Osteoblast (primary cell): ENCODE measurements at places on chromosomes 3 and 15. TPM values are rescaled to one million over a fixed set of nuclear protein-coding genes. Genes with fewer than 3 reads are reported as not detected.

SLC27A2 gene
- total RNA-seq = not detected in 2 replicates

SHC4 gene
- total RNA-seq = 0.72 and 1.5 TPM in 2 replicates

SPTBN5 gene
- under 0.01 and 0.36 TPM in 2 replicates for total RNA-seq

KLHL6 gene
- total RNA-seq = under 0.01 TPM in 1 of 2 replicates, not detected in the other

XIRP1 gene
- total RNA-seq = under 0.01 TPM in 2 replicates

DNA sequence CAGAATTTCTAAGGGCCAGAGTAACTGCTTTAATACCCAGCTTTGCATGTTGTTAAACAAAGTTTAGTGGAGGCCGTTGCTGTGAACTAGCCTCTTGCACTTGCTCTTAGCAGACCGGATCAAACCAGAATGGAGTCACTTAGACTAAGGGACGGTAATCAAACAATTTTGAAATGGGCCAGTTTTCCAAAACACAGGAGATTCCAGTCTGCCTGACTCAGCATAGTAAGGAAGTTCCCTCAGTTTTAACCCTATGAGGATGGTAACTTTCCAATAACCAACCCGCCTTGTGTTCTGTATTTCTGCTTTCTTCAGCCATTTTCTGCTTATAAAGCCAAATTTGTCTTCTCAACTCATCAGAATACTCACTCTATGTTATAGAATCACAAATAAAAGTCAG is 77.2 kb upstream of the WDR72 start:
- H3K4me3 ChIP-seq = no peak overlapping the region
- no peak for DNase-seq
- H3K4me1 ChIP-seq = no peaks in the 10 kb centered on the region
- H3K27me3 ChIP-seq = no peaks in the 10 kb centered on the region
- no peaks in the 10 kb centered on the region for H3K36me3 ChIP-seq

GRCh38 chr3:171064461-171064860 is 37.9 kb upstream of the SLC2A2 start:
- no peak for DNase-seq
- no peak overlapping the region for H3K4me3 ChIP-seq
- no peak overlapping the region for H3K27ac ChIP-seq
- H3K36me3 ChIP-seq = no peaks in the 10 kb centered on the region
- H3K27me3 ChIP-seq = peaks cover 12% of the 10 kb centered on the region
- H3K4me1 ChIP-seq = no peaks in the 10 kb centered on the region

DNA sequence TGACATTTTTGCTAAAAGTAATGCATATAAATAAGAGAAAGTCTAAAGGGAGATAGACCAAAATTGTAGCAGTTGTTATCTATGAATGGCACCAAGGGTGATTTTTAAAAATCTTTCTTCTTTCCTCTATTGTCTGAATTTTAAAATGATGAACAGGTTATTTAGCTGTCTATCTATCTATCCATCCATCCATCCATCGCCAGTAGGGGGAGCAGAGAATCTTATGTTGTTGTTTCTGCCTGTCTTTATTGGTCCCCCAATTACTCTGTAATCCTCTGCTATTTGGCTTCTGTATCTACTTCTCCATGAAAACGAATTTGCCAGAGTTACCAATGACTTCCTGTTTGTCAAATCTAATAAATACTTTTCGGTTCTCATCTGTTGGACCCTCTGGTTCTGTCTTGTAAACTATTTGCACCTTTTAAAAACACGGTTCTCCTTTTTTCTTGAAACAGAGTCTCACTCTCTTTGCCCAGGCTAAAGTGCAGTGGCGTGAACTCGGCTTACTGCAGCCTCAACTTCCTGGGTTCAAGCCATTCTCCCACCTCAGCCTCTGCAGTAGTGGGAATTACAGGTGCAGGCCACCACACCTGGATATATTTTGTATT is 86.0 kb downstream of the ECT2 start:
- DNase-seq = peak; percentile 60
- no peaks in the 10 kb centered on the region for H3K4me1 ChIP-seq
- no peak overlapping the region for H3K4me3 ChIP-seq
- H3K36me3 ChIP-seq = no peaks in the 10 kb centered on the region
- peaks cover 24% of the 10 kb centered on the region for H3K27me3 ChIP-seq

DNA sequence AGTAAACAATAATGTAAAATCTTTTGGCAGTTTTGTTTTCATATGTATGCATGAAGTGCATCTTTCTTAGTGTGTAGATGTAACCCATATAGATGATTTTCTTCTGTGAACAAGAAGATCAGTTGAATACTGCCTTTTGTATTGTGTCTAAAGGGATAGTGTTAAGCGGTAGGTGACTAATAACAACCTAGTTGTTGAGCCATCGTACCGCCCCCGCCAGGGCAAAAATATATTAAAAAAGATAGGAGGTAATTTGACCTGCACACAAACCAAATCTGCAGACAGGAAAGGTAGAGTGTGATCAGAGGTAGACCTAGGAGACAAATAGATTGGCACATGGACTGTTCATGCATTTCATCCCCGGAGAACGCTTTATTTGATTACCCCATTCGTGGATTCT is 3.3 kb upstream of the GMNC start:
- H3K27ac ChIP-seq = no peak overlapping the region
- H3K27me3 ChIP-seq = no peaks in the 10 kb centered on the region
- H3K4me3 ChIP-seq = no peak overlapping the region
- H3K4me1 ChIP-seq = peaks cover 6% of the 10 kb centered on the region

DNA sequence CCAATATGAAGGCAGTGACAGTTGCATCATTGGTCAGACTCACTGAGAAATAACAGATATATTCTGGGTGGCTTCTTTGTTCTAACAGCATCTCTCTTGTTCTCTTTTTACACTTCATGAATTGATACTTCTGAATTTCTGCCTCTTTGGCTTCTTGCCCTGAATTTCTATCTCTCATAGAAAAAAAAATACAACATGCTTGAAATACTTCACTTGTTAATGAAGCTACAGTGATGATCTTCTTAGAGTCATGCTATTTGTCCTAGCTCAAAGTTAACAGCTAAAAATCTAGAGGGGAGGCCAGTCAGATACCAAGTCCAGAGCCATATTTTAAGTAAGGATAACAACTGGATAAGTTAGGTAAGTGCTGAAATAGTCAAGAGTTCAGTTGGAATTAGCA is 597.2 kb upstream of the AGTR1 start:
- H3K27ac ChIP-seq = no peak overlapping the region
- H3K36me3 ChIP-seq = no peaks in the 10 kb centered on the region
- no peak for DNase-seq

DNA sequence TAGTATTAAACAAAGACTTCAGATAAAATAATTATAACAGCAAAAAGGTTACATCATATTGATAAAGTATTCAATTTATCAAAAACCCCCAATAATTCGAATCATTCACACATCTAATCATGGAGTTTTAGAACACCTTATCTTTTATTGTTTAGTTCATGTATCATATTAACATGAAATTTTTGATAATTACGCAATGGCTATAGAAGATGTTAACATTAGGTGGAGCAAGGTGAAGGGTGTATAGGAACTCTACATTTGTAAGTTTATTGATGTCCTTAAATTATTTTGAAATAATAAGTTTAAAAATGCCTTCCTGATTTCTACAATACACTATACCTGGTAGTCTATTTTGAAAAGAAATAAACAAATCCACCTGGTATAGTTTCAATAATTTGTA is 696.5 kb upstream of the BCHE start:
- no peak overlapping the region for H3K27ac ChIP-seq
- no peaks in the 10 kb centered on the region for H3K27me3 ChIP-seq
- DNase-seq = no peak
- no peaks in the 10 kb centered on the region for H3K36me3 ChIP-seq

GRCh38 chr3:153173758-153174516 is 11.9 kb downstream of the RAP2B start:
- no peaks in the 10 kb centered on the region for H3K36me3 ChIP-seq
- no peaks in the 10 kb centered on the region for H3K4me1 ChIP-seq
- no peaks in the 10 kb centered on the region for H3K27me3 ChIP-seq

- peaks cover 15% of the 10 kb centered on the region for H3K27me3 ChIP-seq
- H3K4me1 ChIP-seq = no peaks in the 10 kb centered on the region
- no peak overlapping the region for H3K4me3 ChIP-seq
- H3K27ac ChIP-seq = no peak overlapping the region
- H3K36me3 ChIP-seq = no peaks in the 10 kb centered on the region
Observed at GRCh38 chr3:183514021-183514420, 41.5 kb downstream of the KLHL6 start.

- no peak overlapping the region for H3K4me3 ChIP-seq
- DNase-seq = no peak
- H3K27me3 ChIP-seq = no peaks in the 10 kb centered on the region
- H3K27ac ChIP-seq = no peak overlapping the region
Observed at GRCh38 chr3:57985176-57985983, 22.8 kb upstream of the FLNB start.
